H4 (cell line): ENCODE measurements at places on chromosomes 7 and 10.

GRCh38 chr10:112615269-112615668, 168.3 kb downstream of the VTI1A start:
- DNase-seq, result no peak

DNA sequence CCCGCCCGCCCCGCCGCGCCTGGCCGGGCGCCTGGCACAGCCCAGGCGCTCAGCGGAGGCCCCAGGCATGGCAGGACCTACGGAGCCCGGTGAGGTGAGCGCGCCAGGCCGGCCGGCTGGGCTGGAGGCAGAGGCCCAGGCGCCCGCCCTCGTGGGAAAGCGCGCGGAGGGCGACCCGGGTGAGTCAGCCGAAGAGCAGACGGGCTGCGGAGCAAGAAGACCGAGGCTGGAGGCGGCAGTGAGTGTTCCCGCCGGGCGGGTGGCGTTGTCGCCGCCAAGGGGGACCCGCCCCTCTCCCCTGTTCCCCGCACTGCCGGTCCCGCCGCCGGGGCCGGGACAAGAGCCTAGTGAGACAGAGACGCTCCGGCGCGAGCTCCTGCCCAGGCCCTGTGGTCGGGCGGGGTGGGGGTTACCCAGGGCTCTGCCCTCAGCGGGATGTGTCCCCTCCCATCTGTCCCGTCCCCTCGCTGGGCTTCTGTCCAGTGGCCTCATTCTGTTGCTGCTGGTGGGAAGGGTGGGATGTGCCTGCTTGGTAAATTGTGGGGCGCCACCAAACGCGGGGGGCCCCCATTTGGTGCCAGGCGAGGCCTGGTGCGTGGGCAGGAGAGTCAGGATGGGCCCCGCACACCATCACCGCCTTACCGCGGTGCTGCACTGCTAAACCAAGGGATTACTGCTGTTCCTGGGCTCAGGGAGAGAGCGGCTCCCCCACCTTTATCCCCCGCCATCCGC, 17.0 kb upstream of the NODAL start:
- DNase-seq, result peak; percentile 49

DNA sequence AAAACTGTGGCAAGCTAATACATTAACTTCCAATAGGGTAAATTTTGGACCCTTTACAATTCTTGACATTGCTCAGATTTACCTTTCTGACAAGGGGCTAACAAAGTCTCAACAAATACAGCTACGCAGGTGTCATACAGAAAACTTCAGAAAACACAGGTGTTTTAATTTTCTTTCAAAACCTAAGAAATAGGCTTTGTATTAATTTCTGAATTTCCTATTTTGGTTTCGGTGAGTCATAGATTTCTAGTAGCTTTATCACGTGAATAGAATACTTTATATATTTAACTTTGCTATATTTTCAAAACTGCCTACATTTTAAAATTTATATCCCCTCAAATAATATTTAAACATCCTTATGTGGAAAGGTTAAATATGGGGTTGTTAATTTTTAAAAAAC, 215.3 kb downstream of the DGKB start:
- no peak for DNase-seq

GRCh38 chr10:133444342-133445267, 9.1 kb upstream of the SCART1 start:
- no peak for DNase-seq

DNA sequence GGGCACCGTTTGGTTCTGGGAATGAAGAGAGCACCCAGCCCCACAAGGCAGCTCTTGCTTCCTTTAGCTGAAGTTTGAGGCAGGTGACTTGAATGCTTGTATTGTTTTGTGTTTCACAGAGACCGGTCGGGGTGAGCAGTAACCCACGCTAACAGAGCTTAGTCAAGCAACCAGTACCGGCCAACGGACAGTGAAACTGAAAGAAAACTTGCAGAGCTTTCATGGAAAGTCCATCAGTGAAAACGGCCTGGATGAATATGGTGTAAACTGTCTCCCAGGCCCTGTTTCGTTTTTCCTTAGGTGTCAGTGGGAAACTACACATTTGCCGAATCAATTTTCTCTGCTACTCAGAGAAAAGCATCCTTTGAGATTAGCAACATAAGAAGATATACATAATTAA, 101.1 kb downstream of the LYZL1 start:
- DNase-seq, result no peak

DNA sequence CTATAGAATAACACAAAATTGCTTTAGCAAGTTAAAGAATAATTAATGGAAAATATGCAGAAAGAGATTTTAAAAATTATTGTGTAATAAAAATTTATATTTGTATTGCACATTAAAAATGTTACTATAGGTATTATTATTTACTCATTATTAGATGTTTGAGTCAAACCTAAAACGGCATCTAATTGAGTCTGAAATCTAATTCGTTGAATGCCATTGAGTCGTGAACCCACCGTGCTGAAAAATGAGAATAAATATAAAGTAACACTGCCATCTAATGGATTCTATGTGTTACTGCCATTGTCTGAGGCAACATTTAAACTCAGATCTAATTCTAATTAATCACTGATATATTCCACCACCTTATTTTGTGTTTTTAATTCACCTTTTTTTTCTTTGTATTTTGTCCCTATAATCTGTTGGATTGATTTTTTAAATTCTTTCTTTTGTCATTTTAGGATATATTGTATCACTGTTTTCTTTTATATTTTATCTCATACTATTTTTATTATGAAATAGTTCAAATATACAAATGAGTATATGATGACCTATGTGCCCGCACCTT, 62.2 kb downstream of the SAMD9 start:
- peak; percentile 62 for DNase-seq

- DNase-seq, result no peak
Measured at GRCh38 chr7:150568714-150569113, 1.5 kb downstream of the GIMAP4 start.

DNA sequence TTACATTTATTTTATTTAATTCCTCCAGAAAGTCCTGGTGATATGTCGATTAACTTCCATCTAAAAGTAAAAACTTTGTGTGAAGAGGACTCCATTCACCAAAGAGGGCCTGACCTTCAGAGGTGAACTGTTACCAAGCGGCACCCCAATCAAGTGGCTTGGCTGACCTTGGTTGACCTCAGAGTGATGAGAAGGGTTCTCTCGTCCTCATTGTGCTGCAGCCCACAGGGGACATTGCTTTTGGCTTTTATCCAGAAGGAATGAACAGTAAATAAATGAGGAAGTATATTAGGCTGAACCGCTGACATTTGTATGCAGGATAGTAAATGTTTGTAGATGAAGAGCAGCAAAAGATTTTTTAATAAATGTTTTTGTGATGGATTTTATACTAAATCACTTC, 172.4 kb upstream of the MKI67 start:
- DNase-seq, result no peak

- DNase-seq, result peak; percentile 29
Measured at GRCh38 chr10:117167789-117168674, 29.3 kb upstream of the KCNK18 start.

GRCh38 chr7:35605760-35606159, 89.2 kb downstream of the HERPUD2 start:
- DNase-seq, result no peak

DNA sequence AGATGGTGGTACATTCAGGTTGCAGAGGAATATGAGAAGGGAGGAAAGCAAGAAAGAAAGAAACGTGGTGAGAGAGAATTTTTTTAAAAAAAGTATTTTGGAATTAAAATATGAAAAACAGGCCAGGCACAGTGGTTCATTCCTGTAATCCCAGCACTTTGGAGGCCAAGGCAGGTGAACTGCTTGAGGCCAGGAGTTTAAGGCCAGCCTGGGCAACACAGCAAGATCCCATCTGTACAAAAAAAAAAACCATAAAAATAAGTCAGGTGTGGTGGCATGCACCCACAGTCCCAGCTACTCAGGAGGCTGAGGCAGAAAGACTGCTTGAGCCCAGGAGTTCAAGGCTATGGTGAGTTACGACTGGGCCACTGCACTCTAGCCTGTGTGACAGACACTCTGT, 112.1 kb downstream of the PARD3 start:
- DNase-seq, result no peak

DNA sequence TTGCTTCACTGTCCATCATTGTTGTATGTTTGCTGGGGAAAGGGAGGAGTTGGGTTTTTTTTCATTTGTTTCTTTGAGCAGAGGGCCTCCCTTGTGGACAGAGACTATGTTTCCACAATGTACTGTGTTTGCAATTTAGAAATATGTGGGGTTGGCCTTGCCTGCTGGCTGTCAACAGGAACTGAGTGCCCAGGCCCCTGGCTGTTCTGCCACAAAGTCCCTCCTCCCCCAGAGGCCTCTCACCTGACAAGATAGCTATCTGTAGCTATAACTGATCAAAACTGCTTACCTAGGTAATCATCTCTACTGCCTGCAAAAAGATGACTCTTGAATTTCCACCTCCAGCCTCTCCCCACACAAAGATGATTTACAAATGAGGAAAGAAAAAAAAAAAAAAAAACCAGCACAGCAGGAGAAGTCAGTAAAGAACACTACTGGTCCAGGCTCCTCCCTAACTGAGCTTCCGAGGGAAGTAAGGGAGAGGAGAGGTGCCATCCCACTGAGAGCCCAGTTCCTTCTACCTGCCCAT, 121.8 kb downstream of the SGMS1 start:
- DNase-seq, result peak; percentile 23

GRCh38 chr7:96719164-96719563, 9.5 kb upstream of the SEM1 start:
- no peak for DNase-seq

DNA sequence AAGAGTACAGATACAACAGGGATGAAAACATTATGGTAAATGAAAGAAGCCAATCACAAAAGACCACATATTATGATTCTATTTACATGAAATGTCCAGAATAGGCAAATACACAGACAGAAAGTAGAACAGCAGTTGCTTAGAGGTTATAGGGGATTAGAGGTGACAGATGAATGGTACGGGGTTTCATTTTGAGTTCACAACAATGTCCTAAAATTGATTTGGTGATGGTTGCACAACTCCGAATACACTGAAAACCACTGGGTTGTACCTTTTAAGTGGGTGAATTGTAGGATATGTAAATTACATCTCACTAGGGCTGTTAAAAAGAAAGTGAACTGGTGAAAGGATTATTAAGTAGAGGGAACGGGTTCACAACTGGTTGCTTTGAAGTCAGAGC, 76.3 kb upstream of the MRLN start:
- no peak for DNase-seq

GRCh38 chr7:159120540-159120919, 24.1 kb downstream of the VIPR2 start:
- no peak for DNase-seq

DNA sequence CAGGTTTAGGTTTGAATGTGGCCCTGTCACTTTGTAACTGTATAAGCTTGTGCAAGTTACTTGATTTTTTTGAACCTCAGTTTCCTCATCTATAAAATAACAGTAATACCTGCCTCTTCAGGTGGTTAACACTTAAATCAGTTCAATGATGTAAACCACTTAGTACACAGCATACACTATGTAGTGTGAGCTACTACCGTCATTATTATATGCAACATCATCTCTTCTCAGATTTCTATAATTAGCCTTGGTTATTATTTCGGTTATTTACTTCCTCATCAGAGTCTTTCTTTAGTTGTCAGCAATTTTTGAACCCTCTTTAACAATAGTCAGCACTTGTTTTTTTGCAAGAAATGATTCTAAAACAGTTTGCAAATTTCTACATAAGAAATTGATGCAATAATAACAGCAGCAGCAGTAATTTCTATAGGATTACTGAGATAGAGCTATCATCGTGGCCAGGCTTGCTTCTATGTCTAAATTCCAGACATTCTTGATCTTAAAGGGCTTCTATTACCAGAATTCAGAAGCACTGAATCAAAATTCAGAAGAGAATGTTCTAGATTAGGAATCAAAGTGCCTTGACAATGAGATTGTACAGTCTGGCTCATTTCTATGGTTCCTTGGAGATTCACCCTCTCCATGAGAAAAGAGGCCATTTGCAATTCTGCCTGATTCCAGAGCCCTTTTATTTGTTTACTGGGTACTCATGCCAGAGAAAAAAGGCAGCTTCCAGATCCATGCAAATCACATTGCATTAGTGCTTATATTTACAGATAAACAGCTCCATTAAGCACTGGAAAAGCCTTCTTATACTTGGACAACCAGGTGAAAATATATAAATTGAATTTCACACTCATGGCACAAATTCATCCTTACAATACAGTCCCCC, 25.0 kb upstream of the WDR11 start:
- DNase-seq, result no peak

- DNase-seq, result no peak
Measured at GRCh38 chr10:64112701-64113355, 591.6 kb downstream of the REEP3 start.

DNA sequence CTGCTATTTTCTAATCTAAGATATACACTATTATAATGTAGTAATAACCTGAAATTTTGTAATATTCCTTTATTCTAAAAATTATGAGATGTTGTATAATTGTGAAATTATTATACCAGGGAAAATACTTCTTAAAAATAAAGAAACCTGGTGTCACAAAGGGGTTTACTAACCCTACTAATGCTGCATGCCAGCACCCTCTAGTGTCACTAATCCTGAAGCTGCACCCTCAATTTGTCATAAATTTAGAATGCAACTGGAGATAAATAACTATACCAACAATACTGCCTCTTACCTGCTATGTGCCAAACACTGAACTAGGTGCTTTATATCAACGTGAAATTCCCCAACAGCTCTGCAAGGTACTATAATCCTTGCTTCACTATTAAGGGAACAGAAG, 30.8 kb downstream of the TM9SF3 start:
- peak; percentile 6 for DNase-seq

- DNase-seq, result peak; percentile 62
Measured at GRCh38 chr10:44696496-44696895, 214.6 kb upstream of the TMEM72 start.

- no peak for DNase-seq
Measured at GRCh38 chr7:68734431-68734830, 863.8 kb upstream of the AUTS2 start.

DNA sequence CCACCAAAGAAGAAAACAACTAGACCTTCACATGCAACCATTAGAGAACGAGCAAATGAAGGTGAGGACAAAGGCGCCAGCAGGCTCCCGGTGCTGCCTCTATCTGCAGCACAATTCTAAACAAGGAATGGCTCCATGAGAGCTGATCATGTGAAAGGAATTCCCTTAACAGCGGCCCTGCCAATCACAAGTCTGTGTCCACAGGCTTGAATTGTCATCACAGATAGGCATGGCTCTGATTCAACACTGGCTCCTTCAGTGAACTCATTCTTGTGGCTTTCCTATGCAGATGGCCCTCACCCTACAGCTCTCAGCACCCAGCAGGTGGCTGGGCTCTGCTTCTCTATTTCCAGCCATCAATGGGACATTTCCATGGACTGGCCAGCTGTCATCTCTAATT, 36.2 kb downstream of the LAMB1 start:
- DNase-seq, result peak; percentile 84

DNA sequence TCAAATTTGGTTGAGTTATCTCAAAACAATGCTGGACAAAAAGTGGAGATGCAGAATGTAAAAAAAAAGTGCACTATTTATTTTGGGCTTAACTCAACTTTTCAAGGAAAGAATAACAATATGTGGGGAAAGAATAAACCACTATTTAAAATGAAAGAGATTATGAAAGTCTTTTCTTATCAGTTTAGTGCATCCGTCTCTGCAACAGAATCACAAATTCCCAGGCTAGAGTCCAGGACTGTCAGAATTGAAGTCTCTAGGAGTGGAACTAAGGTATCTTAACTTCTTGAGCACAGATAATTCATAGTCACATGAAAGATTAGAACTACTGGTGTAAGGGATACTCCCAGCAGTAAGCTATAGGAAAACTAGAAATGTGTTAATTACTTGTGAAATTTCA, 1200.3 kb upstream of the LRRN3 start:
- DNase-seq, result no peak
